ENCODE measurements at places on chromosomes 5 and 9.

DNA sequence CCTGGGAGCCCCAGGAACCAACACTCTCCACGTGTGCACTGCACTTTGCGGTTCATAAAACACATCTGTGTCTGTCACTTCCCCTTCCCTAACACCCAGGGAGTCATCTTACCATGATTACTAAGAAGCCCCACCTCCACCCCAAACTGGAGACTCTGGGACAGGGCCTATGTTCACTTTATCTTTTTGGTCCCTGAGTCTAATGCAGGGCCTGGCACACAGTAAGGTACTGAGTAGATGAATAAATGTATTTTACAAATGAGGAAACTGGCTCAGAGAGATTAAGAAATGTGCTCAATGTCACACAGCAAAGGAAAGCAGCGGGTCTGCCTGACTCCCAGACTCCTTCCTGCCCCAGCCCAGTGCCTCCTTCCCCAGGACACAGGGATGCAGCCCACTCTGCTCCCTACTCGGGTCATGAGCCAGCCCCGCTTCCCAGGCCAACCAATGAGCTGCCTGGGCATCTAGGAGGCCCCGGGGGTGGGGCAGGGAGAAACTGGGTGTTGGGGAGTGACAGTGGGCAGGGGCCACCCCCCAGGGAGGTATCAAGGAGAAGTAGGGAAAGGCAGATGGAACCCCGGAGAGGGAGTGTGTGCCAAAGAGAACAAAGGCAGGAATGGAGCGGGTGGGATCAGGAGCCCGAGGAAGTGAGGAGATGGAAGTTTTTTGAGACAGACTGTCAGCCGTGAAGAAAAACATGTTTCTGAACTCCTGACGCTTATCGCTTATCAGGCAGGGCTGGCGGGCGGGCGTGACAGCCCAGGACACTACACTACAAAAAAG is 30.5 kb downstream of the SHB start:
- DNase-seq = no peak

DNA sequence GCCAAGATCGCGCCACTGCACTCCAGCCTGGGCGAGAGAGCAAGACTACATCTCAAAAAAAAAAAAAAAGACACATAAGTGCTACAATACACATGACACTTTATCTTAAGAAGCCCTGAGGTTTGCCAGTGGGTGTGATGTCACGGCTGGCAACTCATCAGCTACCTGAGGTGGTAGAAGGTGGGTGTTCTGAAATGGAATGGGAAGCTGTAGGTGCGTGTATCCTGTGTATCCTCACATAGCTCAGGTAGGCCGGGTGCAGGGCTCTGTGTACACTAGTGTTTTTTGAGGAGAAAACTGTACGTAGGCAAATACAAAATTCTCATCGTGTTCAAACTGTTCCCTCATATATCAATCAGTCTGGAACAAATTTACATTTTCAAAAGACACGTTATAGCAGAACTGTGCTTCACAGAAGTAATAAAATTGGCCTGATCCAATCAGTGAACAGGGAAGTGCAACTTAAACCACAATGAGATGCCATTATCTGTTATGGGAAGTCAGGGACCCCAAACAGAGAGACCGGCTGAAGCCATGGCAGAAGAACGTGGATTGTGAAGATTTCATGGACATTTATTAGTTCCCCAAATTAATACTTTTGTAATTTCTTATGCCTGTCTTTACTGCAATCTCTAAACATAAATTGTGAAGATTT is 10.4 kb downstream of the BICD2 start:
- DNase-seq = no peak

DNA sequence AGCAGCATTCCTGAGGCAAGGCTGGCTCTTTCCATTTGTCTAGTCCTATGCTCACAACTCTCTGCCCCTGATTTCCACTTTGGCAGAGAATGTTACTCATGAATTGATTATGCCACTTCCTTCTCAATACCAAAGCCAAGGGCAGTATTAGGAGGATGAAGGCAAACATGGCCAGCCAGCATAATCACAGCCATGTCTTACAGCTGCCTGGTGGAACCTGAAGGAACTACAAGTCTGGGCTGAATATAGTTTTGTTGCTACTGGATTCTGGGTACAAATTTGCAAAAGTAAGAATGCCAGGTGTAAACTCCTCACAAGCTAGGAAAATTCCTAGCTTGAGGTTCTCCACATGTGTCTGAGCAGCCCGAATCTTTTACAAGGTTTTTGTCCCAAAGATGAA is 4.2 kb downstream of the SIL1 start:
- no peak for DNase-seq

GRCh38 chr9:124221676-124222075 is 36.1 kb upstream of the NEK6 start:
- DNase-seq = no peak
